Cardiac muscle cell (in vitro differentiated cells and primary cell): ENCODE measurements at places on chromosomes 5 and 9. TPM values are rescaled to one million over a fixed set of nuclear protein-coding genes. Genes with fewer than 3 reads are reported as not detected.

DNA sequence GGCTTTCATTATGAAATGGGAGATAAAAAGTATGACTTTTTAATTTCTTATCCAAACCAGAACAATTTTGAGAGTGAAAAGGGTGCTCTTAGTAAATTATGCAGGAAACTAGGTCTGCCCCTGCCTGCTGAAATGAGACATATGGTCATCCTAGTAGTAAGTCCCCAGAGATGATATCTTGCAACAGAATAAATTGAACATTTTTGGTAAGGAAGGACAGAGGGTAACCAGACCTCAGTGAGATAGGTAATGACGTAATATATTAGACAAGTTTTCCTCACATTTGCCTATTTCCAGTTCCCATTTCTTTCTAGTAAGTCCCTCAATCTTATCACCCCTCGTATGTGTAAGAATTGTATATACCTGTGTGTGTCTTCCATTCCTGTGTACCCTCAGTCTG is 91.8 kb downstream of the EQTN start:
- DNase-seq = no peak

DNA sequence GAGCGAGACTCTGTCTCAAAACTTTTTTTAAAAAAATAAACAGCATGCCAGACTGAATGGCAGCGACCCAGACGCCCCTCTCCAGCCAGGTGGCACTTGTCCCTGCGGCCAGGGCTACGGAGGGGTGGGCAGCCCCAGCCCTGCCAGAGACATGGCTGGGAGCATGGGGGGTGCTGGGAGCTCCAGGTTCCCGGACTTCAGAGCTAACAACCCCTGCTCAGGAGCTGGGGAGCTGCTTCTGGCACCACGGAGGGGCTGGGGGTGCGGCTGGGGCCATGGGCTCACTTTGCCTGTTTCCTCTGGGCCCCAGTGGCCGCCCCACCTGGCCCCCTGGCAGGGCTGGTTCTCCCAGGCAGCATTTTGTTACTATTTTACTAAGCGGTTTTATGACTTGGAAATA is 49.9 kb downstream of the SLC12A7 start:
- DNase-seq = no peak

Gene SLU7
- total RNA-seq = 30.1 and 34.0 TPM in 2 replicates

Gene FBP1
- total RNA-seq = 0.46 and 2.9 TPM in 2 replicates

Gene PIGO
- total RNA-seq = 23.6 and 26.9 TPM in 2 replicates
